ENCODE measurements at places on chromosomes 4 and X. TPM values are rescaled to one million over a fixed set of nuclear protein-coding genes. Genes with fewer than 3 reads are reported as not detected.

TLR6 gene
- 2.3 TPM for total RNA-seq

KLHL4 gene
- total RNA-seq: 3.5 TPM

ENPEP gene
- total RNA-seq: 0.51 TPM

NALF2 gene
- not detected for total RNA-seq

DIPK2B gene
- total RNA-seq: not detected

CISD2 gene
- total RNA-seq: 30.3 TPM

MRPL1 gene
- total RNA-seq: 25.4 TPM

CDX4 gene
- total RNA-seq: not detected

STARD8 gene
- 1.5 TPM for total RNA-seq

CHM gene
- total RNA-seq: 18.7 TPM

FSTL5 gene
- not detected for total RNA-seq

DNA sequence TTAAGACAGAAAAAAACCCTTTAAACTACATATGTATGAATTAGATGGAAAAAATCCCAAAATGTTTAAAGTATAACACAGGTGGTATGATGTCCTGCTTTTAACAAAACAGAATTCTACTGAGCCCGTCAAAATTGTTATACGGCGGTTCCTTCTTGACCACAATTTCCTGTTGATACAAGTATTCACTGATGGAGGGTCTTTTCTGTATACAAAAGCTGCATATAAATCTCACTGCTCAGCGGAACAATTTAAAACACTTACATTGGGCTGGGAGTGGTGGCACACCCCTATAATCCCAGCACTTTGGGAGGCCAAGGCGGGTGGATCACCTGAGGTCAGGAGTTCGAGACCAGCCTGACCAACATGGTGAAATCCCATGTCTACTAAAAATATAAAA, 62.4 kb downstream of the RPS6KA3 start:
- no peak overlapping the region for H3K4me3 ChIP-seq
- H3K4me1 ChIP-seq: no peaks in the 10 kb centered on the region
- H3K27me3 ChIP-seq: no peaks in the 10 kb centered on the region
- no peak overlapping the region for H3K27ac ChIP-seq

- no peaks in the 10 kb centered on the region for H3K27me3 ChIP-seq
- H3K4me1 ChIP-seq: peaks cover 3% of the 10 kb centered on the region
- no peaks in the 10 kb centered on the region for H3K36me3 ChIP-seq
Measured at GRCh38 chrX:74536152-74536831, 78.1 kb downstream of the RLIM start.

DNA sequence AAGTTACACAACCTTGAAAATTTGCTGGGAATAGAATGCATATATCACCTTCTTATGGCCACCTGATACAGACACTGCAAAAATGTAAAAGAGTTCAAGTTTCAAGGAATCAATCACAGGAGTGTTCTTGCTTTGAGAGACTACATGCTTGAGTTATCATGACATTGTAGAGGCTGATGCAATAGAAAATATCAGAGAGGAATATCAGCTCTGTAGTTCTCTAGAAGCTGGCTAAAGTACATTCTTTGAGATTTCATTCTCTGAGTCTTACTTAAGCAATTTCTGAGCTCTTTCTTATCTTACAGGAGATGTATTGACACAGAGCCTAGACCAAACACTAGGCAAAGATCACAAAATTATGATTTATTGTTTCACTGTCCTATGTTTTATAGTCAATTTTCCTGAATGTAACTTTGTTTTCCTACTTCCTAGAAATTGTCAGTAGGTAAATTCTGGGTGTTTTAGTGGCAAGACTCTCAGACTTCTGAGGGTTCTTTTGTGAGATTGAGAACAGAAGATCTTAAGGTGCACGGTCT, 152.1 kb upstream of the HPGD start:
- no peaks in the 10 kb centered on the region for H3K36me3 ChIP-seq
- H3K4me1 ChIP-seq: no peaks in the 10 kb centered on the region
- H3K4me3 ChIP-seq: no peak overlapping the region
- H3K27me3 ChIP-seq: no peaks in the 10 kb centered on the region

DNA sequence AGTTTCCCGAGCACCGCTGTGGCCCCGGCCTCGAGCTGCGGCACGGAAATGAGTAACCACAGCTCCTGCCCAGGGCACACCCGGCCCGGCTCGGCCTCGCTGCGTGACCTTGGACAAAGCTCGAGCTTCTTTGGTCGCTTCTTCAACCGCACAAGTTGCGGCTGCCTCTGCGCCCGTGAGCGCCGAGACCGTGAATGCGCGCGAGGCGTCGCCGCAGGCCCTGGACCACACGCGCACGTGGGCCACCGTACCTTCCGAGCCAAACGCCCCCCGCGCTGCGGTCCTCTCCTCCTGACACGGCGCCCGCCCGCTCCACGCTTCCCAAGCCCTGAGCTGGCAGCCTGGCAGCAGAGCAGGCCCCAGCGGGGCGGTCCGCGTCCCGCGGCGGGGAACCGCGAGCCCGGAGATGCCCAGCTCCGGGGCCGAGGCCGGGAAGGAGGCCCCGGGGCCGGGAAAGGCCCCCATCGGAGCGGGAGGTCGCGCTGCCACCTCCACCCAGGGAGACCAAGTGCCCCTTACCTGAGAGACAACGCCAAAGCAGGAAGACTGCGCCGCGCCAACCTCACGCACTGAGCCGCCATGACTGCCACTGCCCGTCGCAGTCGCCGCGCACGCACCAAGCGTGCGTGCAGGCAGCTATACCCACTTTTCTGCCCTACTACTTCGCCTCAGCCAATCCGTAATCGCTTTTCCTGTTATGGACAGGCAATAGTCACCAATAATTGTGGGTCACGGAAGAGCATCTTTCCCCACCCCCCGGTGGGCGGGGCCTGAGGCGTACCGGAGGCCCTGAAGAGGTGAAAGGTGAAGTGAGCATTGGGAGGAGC, at the start of gene GRPEL1:
TSS of gene GRPEL1 (minus strand) at position 613 of the 827 bp plus-strand sequence. CDS start at position 581, 32 bp downstream.
- peaks cover 5% of the 10 kb centered on the region for H3K36me3 ChIP-seq
- peaks cover 5% of the 10 kb centered on the region for H3K4me1 ChIP-seq
- peak; percentile 99 for DNase-seq
- no peaks in the 10 kb centered on the region for H3K27me3 ChIP-seq

DNA sequence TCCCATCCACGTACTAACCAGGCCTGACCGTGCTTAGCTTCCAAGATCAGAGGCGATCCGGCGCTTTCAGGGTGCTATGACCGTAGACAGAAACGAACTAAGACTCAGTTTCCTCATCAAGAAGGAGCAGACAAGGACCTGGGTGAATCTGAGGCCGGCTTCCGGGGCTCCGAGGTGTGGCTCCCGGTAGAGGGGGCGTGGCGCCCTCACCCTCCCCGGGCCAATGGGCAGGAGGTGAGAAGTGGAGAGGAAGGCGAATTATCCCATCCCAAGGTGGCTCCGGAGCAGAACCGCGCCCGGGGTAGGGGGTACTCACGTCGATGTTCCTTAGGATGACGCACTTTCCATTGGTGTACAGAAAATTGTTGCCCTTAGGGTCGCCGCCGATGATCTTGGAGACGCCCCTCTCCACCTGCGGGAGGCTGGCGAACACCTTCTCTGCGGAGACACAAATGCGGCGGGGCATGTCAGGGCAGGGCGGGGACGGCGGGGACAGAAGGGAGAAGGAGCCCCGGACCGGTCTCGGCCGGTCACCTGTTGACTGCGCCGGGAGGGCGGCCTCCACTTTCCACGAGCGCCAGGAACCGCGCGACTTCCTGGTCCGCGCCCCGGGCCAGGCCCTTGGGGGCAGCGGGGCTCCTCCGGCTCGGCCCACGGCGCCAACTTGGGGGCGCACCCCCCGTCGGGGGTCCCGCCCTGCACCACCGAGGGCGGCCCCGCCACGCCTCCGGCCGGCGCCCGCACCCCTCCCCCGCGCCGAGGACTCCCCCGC, 616 bp downstream of the WDR1 start:
- H3K4me3 ChIP-seq: peak overlapping the region; percentile 54
- H3K4me1 ChIP-seq: peaks cover 10% of the 10 kb centered on the region
- H3K27ac ChIP-seq: peak overlapping the region; percentile 81
- peak; percentile 52 for DNase-seq

- H3K36me3 ChIP-seq: no peaks in the 10 kb centered on the region
- H3K4me1 ChIP-seq: no peaks in the 10 kb centered on the region
- peak overlapping the region; percentile 35 for H3K27ac ChIP-seq
- H3K4me3 ChIP-seq: no peak overlapping the region
- peak; percentile 91 for DNase-seq
Measured at GRCh38 chr4:148831945-148832344, 389.7 kb upstream of the NR3C2 start.

- no peaks in the 10 kb centered on the region for H3K27me3 ChIP-seq
- H3K27ac ChIP-seq: no peak overlapping the region
- no peaks in the 10 kb centered on the region for H3K36me3 ChIP-seq
- DNase-seq: no peak
- H3K4me1 ChIP-seq: no peaks in the 10 kb centered on the region
Measured at GRCh38 chr4:172631832-172632231, 536.8 kb upstream of the GALNT7 start.

DNA sequence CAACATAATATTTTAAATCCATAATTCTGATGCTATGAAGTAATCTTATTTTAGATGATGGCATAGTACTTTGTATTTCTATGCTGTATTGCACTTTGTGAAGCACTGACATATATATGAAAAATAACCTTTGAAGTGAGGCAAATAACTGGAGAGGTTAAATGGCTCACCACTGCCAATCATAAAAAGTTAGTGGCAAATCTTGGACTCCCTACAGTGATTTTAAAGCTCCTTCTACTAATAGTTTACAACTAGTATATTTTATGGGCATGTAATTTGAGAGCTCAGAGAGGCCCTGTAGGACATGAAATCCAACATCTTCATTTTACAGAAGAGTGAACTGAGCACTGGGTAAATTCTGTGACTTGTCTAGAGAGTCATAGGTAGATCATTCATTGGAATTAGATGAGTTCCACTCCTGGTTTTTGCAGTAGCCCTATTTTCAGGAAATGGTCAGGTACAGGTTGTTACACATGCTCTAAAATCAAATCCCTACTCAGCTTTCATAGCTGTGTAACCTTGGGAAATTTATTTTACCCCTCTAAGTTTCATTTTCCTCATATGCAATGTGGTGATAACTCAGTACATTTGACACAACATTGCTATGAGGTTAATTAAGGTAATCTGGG, 804 bp upstream of the GC start:
- H3K4me3 ChIP-seq: no peak overlapping the region
- no peaks in the 10 kb centered on the region for H3K36me3 ChIP-seq
- DNase-seq: no peak
- no peaks in the 10 kb centered on the region for H3K4me1 ChIP-seq
- no peaks in the 10 kb centered on the region for H3K27me3 ChIP-seq

- no peak overlapping the region for H3K27ac ChIP-seq
- no peak overlapping the region for H3K4me3 ChIP-seq
- DNase-seq: no peak
- no peaks in the 10 kb centered on the region for H3K36me3 ChIP-seq
- no peaks in the 10 kb centered on the region for H3K4me1 ChIP-seq
Measured at GRCh38 chrX:56790778-56791177, 61.7 kb downstream of the NBDY start.

DNA sequence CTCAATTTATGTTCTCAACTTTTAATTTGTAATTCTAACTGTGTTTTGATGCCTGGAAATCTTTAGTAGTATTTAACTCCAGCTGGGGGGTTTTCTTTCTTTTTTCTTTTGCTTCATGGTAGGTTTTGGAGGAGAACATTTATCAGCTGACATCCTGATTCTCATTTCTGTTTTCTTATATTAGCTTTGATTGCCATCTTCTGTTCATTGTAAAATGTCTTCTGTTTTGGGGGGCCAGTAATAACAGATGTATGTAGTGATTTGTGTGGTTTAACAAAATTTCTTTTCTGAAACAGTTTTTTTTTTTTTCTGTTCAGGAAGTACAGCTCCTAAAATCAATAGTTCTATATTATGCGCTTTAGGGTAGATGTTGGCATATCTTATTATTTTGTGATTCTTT, 182.2 kb downstream of the GABRB1 start:
- no peaks in the 10 kb centered on the region for H3K27me3 ChIP-seq
- no peaks in the 10 kb centered on the region for H3K4me1 ChIP-seq
- H3K4me3 ChIP-seq: no peak overlapping the region
- DNase-seq: peak; percentile 22

GRCh38 chr4:147899512-147899911, 167.6 kb downstream of the ARHGAP10 start:
- peak; percentile 66 for DNase-seq
- H3K27me3 ChIP-seq: no peaks in the 10 kb centered on the region
- H3K36me3 ChIP-seq: peaks cover 3% of the 10 kb centered on the region
- H3K4me3 ChIP-seq: no peak overlapping the region

DNA sequence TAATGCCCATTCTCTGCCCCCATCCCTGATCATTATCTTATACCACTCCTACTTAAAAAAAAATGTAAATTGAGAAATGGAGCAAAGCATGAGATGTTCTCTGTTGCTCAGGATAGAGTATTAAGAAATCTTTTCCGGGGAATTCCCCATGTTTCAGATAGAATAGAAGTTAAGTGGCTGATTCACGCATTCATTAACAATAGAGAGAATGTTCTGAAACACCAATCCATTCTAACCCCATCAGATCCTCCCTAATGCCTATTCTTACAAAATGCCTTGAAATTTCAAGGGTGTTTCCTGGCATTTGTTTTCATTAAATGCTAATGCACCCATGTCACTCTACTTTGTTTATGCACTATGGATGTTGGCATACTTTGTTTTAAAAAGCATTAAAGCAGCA, 101.1 kb downstream of the AREG start:
- peak; percentile 73 for DNase-seq
- H3K36me3 ChIP-seq: no peaks in the 10 kb centered on the region
- no peak overlapping the region for H3K4me3 ChIP-seq
- H3K27ac ChIP-seq: no peak overlapping the region
- H3K27me3 ChIP-seq: no peaks in the 10 kb centered on the region

GRCh38 chrX:129992181-129992580, 9.7 kb downstream of the BCORL1 start:
- no peak for DNase-seq
- no peaks in the 10 kb centered on the region for H3K4me1 ChIP-seq
- no peaks in the 10 kb centered on the region for H3K36me3 ChIP-seq

- H3K4me3 ChIP-seq: no peak within 1 kb of the TSS
- no peak within 1 kb of the TSS for H3K27ac ChIP-seq
- no peaks in the 10 kb centered on the region for H3K36me3 ChIP-seq
- no peaks in the 10 kb centered on the region for H3K27me3 ChIP-seq
- peaks cover 6% of the 10 kb centered on the region for H3K4me1 ChIP-seq
- peak; percentile 81 for DNase-seq
Measured at GRCh38 chr4:71338846-71339593, at the start of gene SLC4A4. Gene SLC4A4 (plus strand): TSS chr4:71339020.

- H3K36me3 ChIP-seq: no peaks in the 10 kb centered on the region
- DNase-seq: no peak
- H3K27ac ChIP-seq: no peak overlapping the region
- no peak overlapping the region for H3K4me3 ChIP-seq
- H3K27me3 ChIP-seq: no peaks in the 10 kb centered on the region
- H3K4me1 ChIP-seq: no peaks in the 10 kb centered on the region
Measured at GRCh38 chr4:32163125-32163524, 1443.0 kb downstream of the PCDH7 start.

GRCh38 chr4:5626913-5627312, 81.4 kb downstream of the EVC2 start:
- H3K27me3 ChIP-seq: no peaks in the 10 kb centered on the region
- no peak for DNase-seq
- peaks cover 9% of the 10 kb centered on the region for H3K36me3 ChIP-seq
- no peaks in the 10 kb centered on the region for H3K4me1 ChIP-seq

DNA sequence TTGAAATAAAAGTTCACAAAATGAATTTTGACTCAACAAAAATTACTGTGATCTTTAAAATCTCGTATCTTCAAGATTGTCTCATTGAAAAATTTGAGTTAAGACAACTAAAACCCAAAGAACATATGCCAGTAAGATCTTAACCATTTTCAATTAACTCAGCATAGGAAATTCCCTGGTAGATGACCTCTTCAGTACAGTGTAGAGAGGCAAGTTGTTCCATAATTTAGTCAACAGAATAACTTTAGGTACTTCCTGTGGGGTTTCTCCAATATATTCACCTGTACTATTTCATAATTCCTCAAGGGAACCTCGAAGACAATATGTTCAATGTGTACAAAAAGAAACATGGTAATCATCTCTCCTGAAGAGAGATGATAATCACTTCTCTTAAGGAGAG, 145.3 kb downstream of the COL25A1 start:
- no peaks in the 10 kb centered on the region for H3K4me1 ChIP-seq
- H3K4me3 ChIP-seq: no peak overlapping the region
- H3K27me3 ChIP-seq: no peaks in the 10 kb centered on the region

Data from fibroblast of lung (primary cell).